DMS153 (cell line): ENCODE measurements at places on chromosomes 4 and X.

DNA sequence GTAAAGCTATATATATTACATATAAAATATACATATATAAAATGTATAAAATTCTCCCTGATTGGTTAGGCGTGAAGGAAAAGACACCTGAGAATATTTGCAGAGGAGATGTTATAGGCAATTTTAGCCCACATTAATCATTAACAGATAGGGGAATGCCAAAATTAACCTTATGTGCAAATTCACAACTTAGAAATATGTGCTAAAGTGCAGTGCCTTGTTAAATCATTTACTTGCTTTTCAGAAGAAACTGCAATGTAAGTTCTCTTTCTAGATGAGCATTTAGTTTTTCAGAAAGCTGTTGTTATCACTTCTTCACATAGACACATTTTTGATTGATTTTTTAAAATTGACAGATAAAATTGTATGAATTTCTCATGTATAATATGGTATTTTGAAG lies 5.6 kb downstream of the TASL start:
- DNase-seq, result no peak

DNA sequence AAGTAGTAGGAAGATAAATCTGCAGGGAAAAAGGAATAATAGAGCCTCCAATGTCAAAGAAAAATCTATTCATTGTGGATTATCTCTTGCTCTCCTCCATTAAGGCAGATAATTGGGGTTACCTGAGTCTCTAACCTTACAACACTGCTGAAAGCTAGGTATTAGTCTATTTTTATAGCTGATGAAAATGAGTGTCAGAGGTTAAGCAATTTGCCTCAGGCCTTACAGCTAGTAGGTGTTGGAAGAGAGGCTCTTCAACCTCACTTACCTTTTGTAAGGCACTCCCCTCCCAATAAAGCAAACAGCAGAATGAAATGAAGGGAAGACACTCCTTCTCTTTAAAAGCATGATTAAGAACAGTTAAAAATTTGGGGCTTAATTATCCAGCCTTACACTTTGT lies 45.4 kb upstream of the GAB1 start:
- DNase-seq, result no peak

DNA sequence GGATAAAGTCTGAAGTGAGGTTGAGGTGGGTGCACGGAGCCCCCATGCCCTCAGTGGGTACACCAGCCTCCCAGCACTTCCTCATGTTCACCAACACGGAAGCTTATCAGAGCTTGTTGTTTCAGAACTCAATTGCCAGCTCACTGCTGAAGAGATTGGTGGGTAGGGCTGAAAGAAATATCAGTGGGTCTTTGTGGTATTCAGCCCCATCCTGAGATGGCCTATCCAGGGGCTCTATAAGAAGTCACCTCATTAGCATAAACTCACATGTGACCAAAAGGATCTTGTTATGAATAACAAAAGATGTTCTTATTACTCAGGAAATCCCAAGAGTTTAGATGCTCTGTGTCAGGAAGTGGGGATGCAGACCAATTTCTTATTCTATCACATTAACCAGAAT lies 177.3 kb downstream of the ARHGAP10 start:
- no peak for DNase-seq

- DNase-seq, result no peak
Measured at GRCh38 chr4:7266525-7267292, 74.4 kb downstream of the SORCS2 start.

DNA sequence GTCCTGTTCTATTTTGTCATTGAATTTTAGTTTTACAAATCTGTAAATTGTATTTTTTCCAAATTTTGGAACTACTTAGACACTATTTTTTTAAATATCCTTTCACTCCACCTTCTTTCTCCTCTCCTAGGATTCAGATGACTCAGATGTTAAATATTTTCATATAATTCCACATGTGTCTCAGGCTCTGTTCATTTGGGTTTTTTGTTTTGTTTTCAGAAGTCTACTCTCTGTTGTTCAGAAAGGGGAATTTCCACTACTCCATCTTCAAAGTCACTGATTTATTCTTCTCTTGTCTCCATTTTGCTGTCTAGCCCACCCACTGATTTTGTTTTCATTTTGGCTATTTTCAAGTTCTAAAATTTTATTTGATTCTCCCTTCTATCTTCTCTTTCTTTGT lies 264.0 kb upstream of the SLIT2 start:
- DNase-seq, result no peak

GRCh38 chr4:10750714-10751113 lies 66.1 kb upstream of the CLNK start:
- DNase-seq, result no peak

- no peak for DNase-seq
Measured at GRCh38 chr4:101471201-101471600, 123.9 kb upstream of the PPP3CA start.

- no peak for DNase-seq
Measured at GRCh38 chr4:41506130-41506529, 31.8 kb upstream of the LIMCH1 start.

GRCh38 chrX:55159551-55159950 lies 60.6 kb upstream of the PAGE5 start:
- DNase-seq, result no peak
